ENCODE measurements at places on chromosomes 6 and 20.
A peak's percentile ranks its signal among the peaks of the same experiment; 100 is the strongest.

GRCh38 chr6:114080891-114081510, 110.1 kb upstream of the HDAC2 start:
- no peaks in the 10 kb centered on the region for H3K4me1 ChIP-seq
- no peaks in the 10 kb centered on the region for H3K27me3 ChIP-seq
- no peaks in the 10 kb centered on the region for H3K36me3 ChIP-seq
- H3K4me3 ChIP-seq, result no peak overlapping the region
- DNase-seq, result no peak

DNA sequence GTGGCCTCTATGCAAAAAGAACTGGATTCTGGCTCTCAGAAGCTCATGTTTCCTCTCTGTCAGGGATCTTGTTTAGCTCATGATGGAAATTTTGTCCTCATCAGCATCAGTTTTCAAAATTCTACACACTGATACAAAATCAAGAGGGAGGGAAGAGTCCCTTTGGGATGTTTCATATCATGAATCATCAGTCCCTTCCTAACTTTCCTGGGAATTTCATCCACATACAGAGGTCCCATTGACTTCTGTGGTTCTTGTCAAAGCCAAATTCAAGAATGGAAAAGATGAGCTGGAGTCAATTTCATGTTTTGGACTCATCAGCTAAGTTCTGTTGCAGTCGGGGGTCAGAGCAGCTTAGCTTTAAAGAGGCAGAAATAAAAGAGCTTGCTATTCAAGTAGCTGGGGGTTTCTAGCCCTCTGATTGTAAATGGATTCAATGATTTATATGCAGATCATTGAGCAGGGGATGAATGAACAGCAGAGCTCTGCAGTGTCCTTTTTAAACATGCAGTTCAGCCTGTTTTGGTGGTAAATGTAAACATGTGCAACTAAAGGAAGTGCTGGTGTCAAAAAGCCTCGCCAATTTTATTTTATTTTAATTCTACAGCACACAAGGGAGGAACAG, 21.3 kb upstream of the TMEM14A start:
- H3K4me3 ChIP-seq, result no peak overlapping the region
- no peak overlapping the region for H3K27ac ChIP-seq
- H3K36me3 ChIP-seq, result no peaks in the 10 kb centered on the region
- no peak for DNase-seq
- H3K27me3 ChIP-seq, result no peaks in the 10 kb centered on the region

- no peaks in the 10 kb centered on the region for H3K4me1 ChIP-seq
- no peaks in the 10 kb centered on the region for H3K36me3 ChIP-seq
- H3K27me3 ChIP-seq, result no peaks in the 10 kb centered on the region
- H3K4me3 ChIP-seq, result no peak overlapping the region
- DNase-seq, result no peak
- H3K27ac ChIP-seq, result no peak overlapping the region
Measured at GRCh38 chr20:20609522-20609921, 102.9 kb downstream of the RALGAPA2 start.

DNA sequence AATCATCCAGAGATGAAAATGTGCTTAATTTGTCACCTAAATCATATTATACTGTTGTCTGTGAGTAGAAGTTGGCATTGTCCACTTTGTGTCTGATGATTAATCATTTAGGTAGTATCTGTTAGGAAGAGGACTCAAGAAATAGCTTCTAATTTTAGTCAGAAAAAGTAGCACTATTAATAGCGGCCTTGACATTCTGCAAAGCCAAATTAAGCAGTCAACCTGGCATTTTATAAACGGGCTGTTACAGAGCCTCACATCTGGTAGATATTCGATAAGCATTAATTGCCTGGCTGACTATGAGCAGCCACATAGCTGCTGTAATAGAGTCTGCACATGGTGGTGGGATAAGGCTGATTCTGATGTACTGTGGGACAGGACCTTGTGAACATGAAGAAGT, 99.5 kb downstream of the KLHL32 start:
- H3K27me3 ChIP-seq, result no peaks in the 10 kb centered on the region
- no peak overlapping the region for H3K27ac ChIP-seq
- no peak for DNase-seq
- H3K4me1 ChIP-seq, result no peaks in the 10 kb centered on the region
- H3K4me3 ChIP-seq, result no peak overlapping the region
- no peaks in the 10 kb centered on the region for H3K36me3 ChIP-seq

DNA sequence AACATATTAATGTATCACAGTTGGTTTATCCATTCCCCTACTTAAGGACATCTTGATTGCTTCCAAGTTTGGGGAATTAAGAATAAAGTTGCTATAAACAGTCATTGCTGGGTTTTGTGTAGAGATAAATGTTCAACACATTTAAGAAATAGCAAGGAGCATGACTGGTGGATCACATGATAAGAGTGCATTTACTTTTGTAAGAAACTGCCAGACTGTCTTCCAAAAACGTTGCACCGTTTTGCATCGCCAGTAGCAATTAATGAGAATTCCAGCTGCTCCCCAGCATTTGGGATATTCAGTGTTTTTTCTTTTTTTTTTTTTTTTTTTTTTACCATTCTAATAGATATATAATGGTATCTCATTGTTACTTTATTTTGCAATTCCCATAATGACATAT, 695.7 kb upstream of the GJE1 start:
- DNase-seq, result no peak
- no peak overlapping the region for H3K27ac ChIP-seq
- no peaks in the 10 kb centered on the region for H3K4me1 ChIP-seq
- no peaks in the 10 kb centered on the region for H3K27me3 ChIP-seq
- H3K36me3 ChIP-seq, result no peaks in the 10 kb centered on the region

DNA sequence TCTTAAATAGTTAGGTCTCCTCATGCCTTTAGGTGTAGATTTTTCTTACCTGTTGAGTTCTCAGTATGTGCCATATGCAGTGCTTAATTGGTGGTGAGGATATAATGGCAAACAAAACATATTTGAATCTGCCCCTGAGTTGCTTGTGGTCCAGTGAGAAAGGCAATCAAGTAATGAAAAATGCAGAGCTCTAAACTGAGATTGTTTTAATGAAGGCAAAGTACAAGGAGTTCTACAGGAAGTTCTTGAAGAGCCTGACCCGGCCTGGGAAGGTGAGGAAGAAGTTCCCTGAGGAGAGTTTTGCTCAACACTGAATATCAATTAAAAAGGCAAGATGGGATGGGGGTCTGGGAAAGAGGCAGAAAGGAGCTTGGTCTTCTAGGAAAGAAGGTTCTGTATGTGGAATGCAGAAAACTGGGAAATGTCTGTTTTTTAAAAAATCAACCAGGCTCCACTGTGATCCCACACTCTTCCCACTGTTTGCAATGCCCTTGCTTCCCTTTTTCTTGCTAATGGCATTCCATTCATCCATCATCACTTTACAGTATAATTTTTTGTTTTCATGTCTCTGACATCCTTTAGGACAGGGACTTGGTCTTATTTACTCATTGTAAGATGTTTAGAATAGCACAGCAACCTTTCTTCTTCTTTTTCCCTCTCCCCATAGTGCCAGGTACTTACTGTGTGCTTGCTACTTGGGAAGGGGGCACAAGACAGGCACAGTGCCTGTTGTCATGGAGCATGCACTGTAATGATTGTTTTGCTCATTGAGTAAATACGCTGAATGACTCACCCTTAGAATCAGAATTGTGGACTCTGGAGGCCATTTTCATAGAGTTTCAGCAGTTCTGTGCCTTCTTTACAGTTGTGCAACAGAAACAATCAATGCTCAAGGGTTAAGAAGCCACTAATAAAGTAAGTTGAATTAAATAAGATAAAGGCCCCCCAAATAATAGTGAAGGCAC, 64.3 kb downstream of the ANKS1A start:
- no peaks in the 10 kb centered on the region for H3K27me3 ChIP-seq
- H3K4me1 ChIP-seq, result no peaks in the 10 kb centered on the region
- H3K36me3 ChIP-seq, result no peaks in the 10 kb centered on the region
- no peak overlapping the region for H3K4me3 ChIP-seq
- H3K27ac ChIP-seq, result no peak overlapping the region

- peaks cover 3% of the 10 kb centered on the region for H3K4me1 ChIP-seq
- H3K27me3 ChIP-seq, result no peaks in the 10 kb centered on the region
- H3K36me3 ChIP-seq, result no peaks in the 10 kb centered on the region
- no peak overlapping the region for H3K4me3 ChIP-seq
- no peak overlapping the region for H3K27ac ChIP-seq
Measured at GRCh38 chr6:107600936-107601335, 111.0 kb downstream of the SOBP start.

- H3K4me3 ChIP-seq, result no peak overlapping the region
- no peaks in the 10 kb centered on the region for H3K4me1 ChIP-seq
- no peak for DNase-seq
- no peaks in the 10 kb centered on the region for H3K27me3 ChIP-seq
- no peaks in the 10 kb centered on the region for H3K36me3 ChIP-seq
- no peak overlapping the region for H3K27ac ChIP-seq
Measured at GRCh38 chr6:26258212-26258977, 106.6 kb upstream of the BTN3A2 start.

DNA sequence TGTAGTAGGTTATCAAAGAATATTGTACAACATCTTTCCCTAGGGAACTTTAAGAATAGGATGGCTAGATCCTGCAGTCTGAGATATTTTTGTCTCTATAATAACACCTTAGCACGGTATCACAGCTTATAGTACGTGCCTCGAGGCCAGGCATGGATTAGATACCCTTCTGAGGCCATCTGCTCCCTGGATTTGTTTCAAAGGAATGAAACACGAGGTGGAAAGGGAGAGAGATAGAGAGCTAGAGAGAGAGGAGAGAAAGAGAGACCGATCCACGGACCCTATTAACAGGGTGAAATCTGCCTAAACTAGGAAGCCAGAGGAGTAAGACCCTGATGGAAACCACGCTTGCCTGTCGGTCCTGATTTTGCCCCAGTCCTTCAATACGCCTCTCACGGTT, 92.5 kb downstream of the CD83 start:
- no peaks in the 10 kb centered on the region for H3K36me3 ChIP-seq
- H3K27me3 ChIP-seq, result no peaks in the 10 kb centered on the region
- no peak for DNase-seq
- peaks cover 5% of the 10 kb centered on the region for H3K4me1 ChIP-seq

GRCh38 chr6:52221302-52221701, 23.0 kb downstream of the IL17F start:
- no peaks in the 10 kb centered on the region for H3K4me1 ChIP-seq
- H3K36me3 ChIP-seq, result no peaks in the 10 kb centered on the region
- H3K27ac ChIP-seq, result no peak overlapping the region
- no peaks in the 10 kb centered on the region for H3K27me3 ChIP-seq
- DNase-seq, result no peak

GRCh38 chr6:129700666-129701065, 9.3 kb downstream of the ARHGAP18 start:
- no peak overlapping the region for H3K4me3 ChIP-seq
- no peaks in the 10 kb centered on the region for H3K27me3 ChIP-seq
- no peak for DNase-seq
- no peak overlapping the region for H3K27ac ChIP-seq

DNA sequence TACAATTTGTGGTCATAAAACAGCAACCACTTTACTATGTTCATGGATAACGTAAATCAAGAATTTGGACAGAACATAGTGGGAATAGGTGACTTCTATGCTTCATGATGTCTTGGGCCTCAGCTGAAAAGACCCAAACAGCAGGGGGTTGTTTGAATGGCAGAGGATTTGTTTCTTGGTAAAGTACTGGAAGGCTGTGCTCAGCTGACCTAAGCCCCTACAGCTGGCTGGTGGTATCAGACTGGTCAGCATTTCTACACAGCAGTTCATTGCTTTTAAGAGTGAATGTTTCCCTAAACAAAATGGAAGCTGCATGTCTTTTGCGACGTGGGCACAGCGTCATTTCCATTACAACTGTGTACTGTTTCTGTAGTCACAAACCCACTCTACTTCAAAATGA, 148.5 kb upstream of the DEFB112 start:
- H3K4me3 ChIP-seq, result no peak overlapping the region
- no peaks in the 10 kb centered on the region for H3K36me3 ChIP-seq
- H3K27ac ChIP-seq, result no peak overlapping the region

DNA sequence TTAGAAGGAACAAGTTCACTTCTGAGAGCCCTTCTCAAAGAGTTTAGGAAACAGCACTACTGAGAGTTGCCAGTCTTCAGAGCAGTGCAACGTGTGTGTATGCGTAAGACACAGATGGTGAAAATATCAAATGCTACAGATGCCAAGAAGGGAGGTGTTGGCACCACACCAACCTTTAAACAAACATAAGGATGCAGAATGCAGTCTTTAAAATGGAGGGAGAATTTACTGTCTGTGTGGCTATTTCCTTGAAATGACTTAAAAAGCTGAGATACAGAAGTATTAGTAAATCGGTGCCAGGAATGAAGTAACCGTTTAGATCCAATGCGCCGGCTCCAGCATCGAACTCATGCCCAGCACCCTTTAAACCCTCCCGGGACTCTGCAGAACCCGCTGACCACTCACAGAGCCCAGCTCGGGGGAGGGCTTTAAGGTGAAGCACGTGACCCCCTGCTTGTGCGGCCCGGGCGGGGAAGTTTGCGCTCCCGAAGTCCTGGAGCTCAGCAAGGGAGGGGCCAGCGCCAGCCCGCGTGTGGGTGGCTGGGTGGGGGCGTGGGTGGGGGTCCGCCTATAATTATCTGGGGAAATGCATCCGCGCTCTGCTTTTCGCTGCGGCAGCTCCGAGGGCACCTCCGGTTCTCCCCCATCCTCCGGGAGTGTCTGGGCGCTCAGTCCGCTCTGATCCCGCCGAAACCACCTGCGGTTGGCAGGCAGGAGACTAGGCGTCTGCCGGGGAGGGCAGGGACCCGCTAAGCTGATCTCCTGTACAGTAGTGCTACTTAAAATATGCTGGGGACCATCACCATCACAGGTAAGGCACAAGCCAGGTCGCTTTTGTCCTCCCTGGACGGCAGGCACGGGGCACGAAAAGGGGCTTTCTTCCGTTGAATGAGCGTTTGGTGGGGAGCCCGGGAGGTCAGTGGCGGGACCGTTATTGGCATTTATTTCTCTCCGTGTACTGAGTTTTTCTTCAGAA, 66.0 kb downstream of the ZBTB2 start:
- peak overlapping the region; percentile 44 for H3K27ac ChIP-seq
- H3K36me3 ChIP-seq, result no peaks in the 10 kb centered on the region
- peak overlapping the region; percentile 58 for H3K4me3 ChIP-seq

DNA sequence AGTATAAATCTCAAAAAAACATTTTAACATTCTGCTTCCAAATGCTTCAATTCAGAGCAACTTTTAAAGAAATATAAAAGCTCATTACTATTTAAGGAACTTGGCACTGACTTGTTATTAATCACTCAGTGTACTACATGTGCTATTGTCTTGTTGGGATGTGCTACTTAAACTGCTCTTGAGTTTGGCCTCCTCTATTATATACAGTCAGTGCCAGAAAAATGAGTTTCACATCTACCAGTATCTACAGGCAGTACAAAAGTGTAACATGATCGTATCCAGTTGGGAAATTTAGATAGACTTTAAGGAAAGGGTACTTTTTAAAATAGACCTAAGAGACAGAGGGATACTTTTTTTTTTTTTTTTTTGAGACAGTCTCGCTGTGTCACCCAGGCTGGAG, 627.3 kb upstream of the SLC35B3 start:
- H3K4me3 ChIP-seq, result no peak overlapping the region
- no peaks in the 10 kb centered on the region for H3K36me3 ChIP-seq
- peak; percentile 3 for DNase-seq
- H3K4me1 ChIP-seq, result no peaks in the 10 kb centered on the region

DNA sequence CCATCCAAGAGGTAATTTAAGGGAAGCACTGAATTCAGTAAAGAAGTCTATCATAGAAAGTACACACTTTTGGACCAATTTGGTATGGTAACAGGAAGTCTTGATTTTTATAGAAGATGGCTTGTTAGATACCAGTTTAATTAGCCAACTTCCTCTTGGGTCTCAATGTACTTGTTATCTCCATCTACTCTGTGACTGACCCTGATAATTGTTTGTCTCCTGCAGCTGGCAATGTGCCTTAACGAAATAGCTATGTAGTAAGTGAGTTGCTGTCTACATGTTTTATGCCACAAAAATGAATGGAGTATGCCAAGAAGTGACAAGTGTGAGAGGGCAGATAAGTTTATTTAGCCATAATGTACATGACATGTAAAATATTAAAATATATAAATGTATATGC, 410.5 kb upstream of the MAN1A1 start:
- no peak overlapping the region for H3K27ac ChIP-seq
- no peak for DNase-seq
- no peaks in the 10 kb centered on the region for H3K4me1 ChIP-seq
- no peaks in the 10 kb centered on the region for H3K27me3 ChIP-seq
- no peak overlapping the region for H3K4me3 ChIP-seq

All from kidney (tissue), 22 donors.